Stimulated activated naive CD8-positive, alpha-beta T cell treated with anti-CD3 and anti-CD28 coated beads, Interleukin-15, amount 100 ng/mL, for 72 hours (primary cell): ENCODE measurements at places on chromosomes 3 and 15.

DNA sequence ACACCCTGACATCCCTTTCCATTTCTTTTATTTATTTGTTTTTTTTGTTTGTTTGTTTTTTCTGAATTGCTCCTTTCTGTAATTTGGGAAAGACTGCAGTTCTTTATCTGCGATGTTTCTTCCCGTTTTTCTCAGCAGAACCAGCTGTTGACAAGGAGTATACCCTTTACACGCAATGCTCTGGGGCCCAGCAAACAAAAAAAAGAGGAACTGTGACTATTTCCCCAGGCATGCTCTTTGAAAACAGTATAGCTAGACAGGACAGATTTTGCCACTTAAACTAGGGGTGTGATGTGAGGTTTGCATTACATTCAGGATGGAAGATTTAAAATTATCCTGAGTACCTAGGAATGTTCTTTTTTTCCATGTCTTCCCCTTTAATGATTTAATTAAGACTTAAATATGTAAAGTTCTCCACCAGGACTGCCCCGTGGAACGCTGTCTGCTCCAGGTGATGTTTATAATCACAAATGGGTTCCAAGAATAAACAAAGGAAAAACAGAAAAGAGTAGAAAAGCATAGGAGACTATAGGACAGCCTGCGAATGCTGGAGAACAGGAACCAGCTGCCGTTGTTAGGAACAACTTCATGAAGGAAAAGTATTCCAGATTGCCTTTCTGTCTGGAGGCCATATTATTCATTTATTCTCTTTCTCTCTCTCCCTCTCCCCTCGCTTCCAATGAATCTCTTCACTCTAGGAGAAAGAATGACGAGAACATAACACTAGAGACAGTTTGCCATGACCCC, 43.3 kb downstream of the TGFBR2 start:
- DNase-seq: no peak

- DNase-seq: no peak
Observed at GRCh38 chr3:153070511-153070868, 91.5 kb upstream of the RAP2B start.

GRCh38 chr15:88913017-88913849, at the start of gene MFGE8:
Gene MFGE8, minus strand, starts transcription at chr15:88913379. Its CDS starts 60 bp downstream, at chr15:88913319.
- DNase-seq: peak; percentile 72

DNA sequence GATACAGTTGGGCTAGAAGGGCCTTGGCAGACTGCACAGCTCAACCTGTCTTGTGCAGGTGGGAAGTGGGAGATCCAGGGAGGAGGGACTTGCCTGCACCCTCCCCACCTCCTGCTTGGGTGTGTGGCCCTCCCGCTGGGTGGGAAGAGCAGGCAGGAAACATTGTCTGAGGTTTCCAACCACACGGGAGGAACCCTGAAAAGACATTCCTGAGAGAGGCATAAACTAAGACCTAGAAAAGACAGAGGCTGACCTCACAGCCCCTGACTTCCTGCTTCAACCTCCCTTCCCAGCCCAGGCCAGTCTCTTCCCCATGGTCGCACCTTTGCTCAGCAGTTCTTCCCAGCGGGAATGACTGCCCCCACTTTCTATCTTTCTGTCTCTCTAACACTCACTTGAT, 46.3 kb upstream of the INSYN1 start:
- no peak for DNase-seq

GRCh38 chr3:64541803-64542202, 146.0 kb downstream of the ADAMTS9 start:
- DNase-seq: no peak
